NCI-H1436 (cell line): ENCODE measurements at places on chromosomes 7 and 10.

DNA sequence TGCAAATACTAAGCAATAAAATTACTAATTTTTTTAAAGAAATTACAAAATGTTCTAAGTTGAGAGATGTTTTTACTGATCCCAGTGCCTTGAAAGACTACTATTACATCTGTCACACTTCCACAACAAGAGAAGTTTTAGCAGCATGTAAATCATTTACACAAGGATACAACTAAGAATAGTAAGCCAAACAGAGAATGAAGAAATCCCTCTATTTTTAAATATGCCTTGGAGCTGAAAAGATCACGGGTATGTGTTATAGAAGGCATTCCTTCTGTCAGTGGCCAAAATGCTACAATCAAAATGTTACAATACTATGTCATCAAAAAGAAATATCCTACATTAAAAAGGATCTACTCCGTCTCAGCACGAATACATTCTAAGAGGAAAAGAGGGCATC, 52.6 kb downstream of the LARP4B start:
- no peak for DNase-seq

GRCh38 chr10:92203919-92204623, 86.8 kb downstream of the CPEB3 start:
- DNase-seq = no peak

- no peak for DNase-seq
These were observed 143.6 kb downstream of the HBP1 start for GRCh38 chr7:107312418-107312817.

DNA sequence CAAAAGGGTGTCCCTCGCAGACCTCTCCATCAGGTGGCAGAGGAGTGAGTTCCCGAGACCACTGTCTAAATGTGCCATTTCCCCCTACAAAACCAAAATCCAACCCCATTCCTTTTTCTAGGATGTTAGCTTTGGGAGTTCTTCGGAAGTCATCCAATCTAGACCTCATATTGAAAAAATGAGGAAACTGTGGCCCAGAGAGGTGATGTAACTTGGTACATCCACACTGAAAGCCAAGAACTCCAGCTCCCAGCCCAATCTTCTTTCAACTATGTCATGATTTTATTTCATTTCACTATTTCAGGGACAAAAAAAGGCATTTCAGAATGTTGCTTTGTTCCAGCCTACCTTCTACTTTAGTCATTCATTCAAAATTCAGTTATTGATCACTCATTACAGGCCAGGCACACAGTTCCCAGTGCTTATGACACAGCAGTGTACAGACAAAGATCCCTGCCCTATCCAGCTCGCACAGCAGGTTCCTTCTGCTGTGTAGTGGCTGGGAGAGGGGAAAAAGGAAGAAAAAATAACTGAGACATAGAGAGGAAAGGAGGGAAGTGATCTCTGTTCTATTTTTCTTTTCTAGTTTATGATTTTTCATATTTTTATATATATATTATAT, 35.8 kb downstream of the SCRN1 start:
- DNase-seq = no peak

DNA sequence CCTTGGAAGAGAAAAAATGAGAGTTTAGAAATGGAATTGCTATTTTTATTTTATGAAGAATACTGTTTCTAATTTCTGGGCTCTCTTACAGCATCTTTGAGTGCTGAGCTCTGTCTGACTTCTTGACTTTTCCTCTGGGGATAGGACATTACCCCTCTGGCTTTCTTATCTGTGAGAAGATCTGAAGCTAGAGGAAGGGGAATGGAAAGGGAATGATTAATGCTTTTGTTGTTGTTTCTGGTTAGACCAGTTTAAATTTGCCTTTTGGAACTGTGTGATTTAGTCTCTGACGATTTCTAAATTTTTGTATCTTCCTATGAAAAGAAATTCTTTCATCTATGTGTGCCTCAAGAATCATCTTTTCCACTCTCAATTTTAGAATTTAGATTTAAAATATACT, 811.4 kb downstream of the REEP3 start:
- DNase-seq = no peak

DNA sequence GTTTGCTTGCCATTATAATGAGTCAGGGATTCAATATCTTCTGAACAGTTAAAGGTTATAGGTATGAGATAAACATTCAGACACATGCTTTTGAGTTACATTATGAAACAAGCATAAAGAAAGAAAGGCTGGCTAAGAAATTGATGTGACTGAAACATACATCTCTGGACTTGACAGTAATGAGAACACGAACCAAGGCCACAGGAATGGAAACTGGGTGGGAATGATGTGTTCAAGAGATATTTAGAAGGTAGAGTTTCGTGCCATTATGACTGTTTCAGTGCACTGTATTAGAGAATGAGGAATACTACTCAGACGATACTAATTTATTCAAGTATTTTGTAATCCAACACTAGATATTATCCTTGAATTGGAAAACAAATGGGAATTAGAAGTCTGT, 332.1 kb upstream of the MAGI2 start:
- DNase-seq = no peak

- DNase-seq = no peak
These were observed 87.1 kb downstream of the NRP1 start for GRCh38 chr10:33247221-33247922.

DNA sequence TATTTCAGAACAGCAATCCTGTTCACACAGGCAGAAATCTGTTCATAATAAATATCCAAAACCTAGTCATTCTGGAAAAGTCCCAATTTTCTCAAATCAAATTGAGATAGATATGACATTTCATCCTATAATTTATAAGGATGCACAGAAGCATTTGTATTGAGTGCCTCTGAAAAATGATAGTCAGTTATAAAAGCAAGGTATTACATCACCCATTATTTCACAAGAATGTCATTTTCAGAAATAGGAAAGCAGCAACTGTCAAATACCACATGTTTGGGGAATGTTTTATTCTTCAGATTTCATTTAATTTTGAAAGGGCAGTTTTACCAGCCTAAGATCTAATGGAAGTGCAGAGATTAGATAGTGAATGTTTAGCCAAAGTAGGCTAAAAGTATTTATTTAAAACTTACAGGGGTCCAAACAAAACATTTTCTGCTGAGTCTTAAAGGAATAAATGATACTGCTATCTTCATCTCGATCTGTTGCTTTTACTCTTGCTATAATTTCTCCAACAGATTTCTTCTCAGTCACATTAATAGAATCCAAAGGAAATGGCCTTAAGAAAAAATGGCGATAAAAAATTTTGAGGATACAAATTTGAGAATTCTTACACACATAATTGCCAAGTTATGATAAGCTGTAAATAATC, 185.8 kb downstream of the HGF start:
- no peak for DNase-seq

- DNase-seq = no peak
These were observed 49.5 kb upstream of the CALD1 start for GRCh38 chr7:134729895-134730294.

DNA sequence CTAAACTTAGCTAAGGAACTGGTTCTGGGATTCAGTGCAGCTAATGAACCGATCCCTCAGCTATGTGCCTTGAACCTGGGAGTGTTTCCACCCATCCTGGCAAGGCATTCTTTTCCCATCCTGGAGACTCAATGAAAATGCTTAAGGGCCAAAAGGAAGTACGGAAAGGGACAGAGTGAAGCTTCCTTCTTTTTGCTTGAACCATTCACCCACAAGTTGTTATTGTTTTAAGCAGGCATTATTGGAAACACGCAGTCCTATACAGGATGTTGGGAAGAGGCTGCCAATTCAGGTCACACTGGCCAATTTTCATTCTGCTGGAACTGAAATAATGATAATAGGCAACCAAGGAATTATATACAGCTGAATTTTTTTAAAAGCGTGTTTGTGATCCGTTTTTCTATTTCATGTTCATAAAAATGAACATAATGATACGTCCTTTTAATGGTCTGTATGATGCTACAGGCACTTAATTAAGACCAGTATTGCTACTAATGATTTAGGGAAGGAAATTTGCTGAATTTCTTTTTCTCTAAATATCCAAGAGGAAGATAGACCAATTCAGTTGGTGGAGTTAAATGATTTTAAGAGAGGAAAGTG, 57.8 kb upstream of the FZD1 start:
- no peak for DNase-seq

GRCh38 chr10:50990568-50991455, 83.5 kb upstream of the PRKG1 start:
- DNase-seq = peak; percentile 54

- DNase-seq = no peak
These were observed 22.0 kb downstream of the ITGB8 start for GRCh38 chr7:20352573-20353306.

DNA sequence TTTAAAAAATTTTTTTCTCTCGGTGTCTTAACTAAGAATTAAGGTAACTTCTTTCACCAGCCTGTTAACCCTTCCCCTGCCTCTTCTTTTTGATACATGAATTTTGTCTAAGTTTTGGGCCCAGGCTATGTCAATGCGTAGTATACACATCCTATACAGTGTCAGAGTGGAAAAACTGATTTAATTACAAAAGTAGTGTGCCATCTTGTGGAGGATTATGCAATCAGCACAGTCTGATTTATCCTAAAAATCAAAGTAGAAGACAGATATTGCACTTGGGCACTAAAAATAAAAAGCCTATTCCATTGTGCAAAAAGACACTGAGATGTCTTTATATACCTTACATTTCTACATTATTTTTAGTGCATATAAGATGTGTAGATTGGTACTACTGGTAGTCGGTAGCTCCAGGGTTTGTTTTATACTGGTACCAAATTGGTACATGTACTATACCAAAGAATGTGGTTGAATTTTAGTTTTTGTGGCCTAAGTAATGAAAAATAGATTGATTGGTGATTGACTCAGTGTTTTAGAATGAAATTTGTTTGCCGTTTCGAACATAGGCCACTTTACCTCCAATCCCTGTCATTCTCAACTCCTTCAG, 96.6 kb downstream of the MKLN1 start:
- DNase-seq = peak; percentile 21

DNA sequence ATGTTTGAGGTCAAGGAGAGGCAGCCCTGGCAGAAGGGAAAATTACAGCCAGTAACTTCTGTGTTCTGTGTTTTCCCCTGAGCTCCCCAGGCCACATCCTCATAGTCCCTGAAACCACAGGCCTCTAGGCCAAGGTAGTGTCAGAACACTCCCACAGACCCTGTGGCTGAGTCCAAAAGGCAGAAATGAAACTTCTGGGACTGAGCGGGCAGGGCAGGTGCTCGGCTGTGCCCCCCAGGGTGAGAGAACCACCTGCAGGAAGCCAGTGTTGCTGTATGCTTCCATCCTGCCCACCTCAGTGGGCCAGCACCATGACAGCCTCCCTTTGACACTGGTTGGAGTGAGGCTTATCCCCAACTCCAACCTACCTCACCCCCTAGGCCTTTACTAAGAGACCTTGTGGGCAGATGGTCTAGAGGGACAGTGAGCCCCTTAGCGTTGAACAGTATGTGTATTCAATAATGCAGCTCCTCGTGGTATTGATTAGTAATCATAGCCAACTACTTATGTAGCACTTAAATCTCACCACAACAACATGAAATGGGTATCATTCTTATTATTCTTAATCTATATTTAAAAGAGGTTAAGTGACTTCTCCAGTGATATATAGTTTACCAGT, 30.3 kb downstream of the PIK3CG start:
- DNase-seq = no peak

GRCh38 chr10:78255796-78256638, 222.4 kb downstream of the RPS24 start:
- DNase-seq = no peak

GRCh38 chr7:23941551-23941950, 231.5 kb downstream of the STK31 start:
- DNase-seq = no peak

DNA sequence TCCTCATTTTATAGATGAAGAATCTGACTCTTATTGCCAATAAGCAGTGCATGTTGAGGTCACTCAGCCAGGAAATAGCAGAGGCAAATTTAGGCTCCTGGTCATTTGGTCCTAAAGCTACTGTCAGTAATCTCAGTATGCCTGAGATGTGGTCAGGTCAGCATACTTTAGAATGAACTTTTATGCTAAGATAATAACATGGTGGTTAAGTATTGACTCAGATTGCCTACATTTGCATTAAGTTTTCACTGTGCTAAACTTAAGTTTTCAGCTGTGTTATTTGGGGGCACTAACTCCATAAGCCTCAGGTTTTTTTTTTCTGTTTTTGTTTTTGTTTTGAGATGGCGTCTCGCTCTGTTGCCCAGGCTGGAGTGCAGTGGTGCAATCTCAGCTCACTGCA, 35.9 kb upstream of the CCSER2 start:
- no peak for DNase-seq

GRCh38 chr10:36393801-36394200, 731.6 kb upstream of the ANKRD30A start:
- no peak for DNase-seq

GRCh38 chr10:25555865-25556264, 378.2 kb upstream of the MYO3A start:
- DNase-seq = no peak

GRCh38 chr7:45975367-45975766, 54.3 kb upstream of the IGFBP3 start:
- DNase-seq = no peak

DNA sequence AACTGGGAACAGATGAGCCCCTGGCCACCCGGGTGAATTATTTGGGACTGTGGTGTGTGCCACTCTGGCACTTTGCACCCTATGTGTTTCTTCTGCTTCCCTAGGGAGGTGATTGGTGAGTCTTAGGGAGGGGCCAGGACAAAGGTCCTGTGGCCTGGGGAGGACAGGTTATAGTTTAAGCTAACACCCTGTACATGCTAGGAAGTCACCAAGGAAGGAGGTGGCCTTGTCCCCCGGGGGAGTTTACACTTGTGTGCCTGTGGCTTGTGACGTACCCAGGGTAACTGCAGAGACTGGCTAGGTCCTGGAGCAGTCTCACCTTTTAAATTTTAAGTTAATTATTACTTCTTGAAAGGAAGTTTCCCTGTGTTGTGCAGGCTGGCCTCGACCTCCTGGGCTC, 196.2 kb downstream of the BAMBI start:
- no peak for DNase-seq

GRCh38 chr7:150341263-150342120, at the start of gene RARRES2:
TSS of gene RARRES2 (minus strand) at chr7:150341629. CDS start at chr7:150340609, 1,020 bp downstream.
- no peak for DNase-seq

- DNase-seq = no peak
These were observed 1.0 kb upstream of the PLAC9 start for GRCh38 chr10:80131499-80131901.

DNA sequence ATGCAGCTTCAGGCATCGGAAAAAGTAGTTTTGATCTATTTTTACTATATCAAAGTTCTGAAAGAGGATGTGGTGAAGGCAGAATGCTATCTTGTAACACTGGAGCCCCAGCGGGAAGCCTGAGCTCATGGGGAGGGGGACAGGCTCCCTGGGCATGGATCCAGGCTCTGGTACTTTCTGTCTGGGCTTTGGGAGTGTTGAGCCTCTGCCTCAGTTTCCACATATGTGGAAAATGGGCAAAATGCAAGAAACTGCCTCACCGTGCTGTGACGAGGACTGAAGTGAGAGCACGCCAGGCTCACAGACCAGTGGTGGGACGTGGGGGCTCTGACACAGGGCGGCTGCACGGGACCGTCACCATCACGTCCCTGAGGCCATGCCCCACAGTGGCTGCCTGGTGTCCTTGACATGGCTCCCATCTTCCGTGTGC, 182.9 kb upstream of the SHH start:
- no peak for DNase-seq
